NCI-H524 (cell line): ENCODE measurements at places on chromosomes 13 and 19.

GRCh38 chr19:47623921-47624391, 15.0 kb downstream of the BICRA start:
- peak; percentile 12 for DNase-seq

DNA sequence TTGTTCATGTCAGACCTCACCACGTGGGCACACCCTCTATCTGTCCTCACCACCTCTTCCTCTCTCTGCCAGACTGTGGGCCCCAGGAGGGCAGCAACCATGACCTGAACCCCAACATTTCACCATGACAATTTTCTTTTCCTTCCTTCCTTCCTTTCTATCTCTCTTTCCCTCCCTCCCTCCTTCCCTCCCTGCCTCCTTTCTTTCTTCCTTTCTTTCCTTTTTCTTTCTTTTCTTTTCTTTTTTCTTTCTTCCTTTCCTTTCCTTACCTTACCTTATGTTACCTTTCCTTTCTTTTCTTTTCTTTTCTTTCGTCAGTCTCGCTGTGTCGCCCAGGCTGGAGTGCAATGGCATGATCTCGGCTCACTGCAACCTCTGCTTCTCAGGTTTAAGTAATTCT, 8.7 kb upstream of the FCER2 start:
- DNase-seq = no peak

GRCh38 chr13:99526549-99526948, 25.3 kb downstream of the TM9SF2 start:
- DNase-seq = no peak

DNA sequence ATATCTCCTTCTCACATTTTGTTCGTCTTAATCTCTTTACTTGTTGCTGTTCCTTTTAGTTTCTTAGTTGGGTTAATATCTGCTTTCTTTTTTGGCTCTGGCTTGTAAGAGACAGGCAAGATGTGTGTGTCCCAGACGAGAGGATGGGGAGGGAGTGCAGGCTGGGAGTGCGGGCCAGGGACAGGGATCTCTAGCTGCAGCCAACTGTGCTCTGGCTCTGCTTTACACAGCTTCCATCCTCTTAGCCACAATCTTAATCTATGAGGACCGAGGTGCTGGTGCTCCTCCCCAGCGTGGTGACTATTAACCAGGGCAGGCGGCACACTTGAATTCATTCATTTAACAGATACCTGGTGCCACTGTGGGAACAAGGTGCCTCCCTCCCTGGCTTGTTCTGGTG, 70.9 kb upstream of the WASF3 start:
- DNase-seq = no peak

- no peak for DNase-seq
Observed at GRCh38 chr19:35901055-35901644, 810 bp upstream of the NFKBID start.

GRCh38 chr19:51593138-51593890, 22.2 kb downstream of the ZNF175 start:
- no peak for DNase-seq

GRCh38 chr19:43532571-43532961, 422 bp upstream of the ZNF575 start:
- DNase-seq = no peak

GRCh38 chr13:45434556-45435371, 16.6 kb upstream of the SLC25A30 start:
- DNase-seq = no peak

DNA sequence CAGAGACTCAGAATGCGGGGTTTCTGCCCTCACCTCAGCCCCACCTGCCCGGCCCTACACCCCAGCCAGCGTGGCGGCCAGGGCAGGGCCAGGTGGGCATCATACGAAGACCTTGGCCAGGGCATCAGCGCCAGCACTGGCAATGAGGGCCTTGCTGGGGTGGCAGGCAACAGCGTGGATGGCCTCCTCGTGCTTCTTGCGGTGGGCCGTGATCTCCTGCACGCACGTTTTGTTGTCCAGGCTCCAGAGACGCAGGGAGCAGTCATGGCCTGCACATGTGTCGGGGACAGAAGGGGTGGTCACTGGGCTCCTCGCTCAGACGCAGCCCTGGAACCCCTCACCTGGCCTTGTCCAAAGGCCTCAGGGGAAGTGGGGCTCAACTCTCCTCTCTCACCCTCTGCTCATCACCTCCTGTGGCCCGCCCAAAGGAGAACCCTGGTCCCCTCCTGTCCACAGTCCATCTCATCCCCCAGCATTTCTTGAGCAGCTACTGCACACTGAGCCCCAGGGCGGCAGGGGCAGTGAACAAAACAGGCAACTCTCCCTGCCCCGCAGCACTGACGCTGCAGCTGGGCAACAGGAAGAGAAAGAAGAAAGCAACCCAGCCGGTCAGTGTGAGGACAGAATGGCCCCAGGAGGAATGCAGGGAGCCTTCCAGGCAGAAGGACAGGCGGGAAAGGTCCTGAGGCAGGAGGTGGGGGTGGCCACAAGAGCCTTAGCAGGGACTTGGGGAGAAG, 3.8 kb upstream of the PRKD2 start:
- DNase-seq = no peak

DNA sequence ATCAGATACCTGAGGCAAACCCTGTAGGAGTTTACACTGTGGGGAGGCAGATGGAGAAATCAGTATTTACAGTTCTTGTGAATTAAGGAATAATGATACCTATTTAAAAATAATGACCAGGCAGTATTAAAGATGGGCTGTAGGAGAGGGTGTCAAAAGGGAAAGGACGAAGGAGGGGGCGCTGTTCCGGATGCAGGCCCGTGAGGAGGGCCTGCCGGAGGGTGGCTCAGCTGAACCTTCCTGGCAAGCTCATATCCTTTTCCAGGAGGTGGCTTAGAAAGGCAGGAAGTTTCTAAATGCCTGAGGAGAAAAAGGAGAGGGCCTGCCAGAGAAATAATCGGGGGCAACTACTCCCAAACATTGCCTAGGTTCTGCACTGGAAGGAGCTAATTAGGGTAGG, 46.6 kb downstream of the MBNL2 start:
- no peak for DNase-seq

DNA sequence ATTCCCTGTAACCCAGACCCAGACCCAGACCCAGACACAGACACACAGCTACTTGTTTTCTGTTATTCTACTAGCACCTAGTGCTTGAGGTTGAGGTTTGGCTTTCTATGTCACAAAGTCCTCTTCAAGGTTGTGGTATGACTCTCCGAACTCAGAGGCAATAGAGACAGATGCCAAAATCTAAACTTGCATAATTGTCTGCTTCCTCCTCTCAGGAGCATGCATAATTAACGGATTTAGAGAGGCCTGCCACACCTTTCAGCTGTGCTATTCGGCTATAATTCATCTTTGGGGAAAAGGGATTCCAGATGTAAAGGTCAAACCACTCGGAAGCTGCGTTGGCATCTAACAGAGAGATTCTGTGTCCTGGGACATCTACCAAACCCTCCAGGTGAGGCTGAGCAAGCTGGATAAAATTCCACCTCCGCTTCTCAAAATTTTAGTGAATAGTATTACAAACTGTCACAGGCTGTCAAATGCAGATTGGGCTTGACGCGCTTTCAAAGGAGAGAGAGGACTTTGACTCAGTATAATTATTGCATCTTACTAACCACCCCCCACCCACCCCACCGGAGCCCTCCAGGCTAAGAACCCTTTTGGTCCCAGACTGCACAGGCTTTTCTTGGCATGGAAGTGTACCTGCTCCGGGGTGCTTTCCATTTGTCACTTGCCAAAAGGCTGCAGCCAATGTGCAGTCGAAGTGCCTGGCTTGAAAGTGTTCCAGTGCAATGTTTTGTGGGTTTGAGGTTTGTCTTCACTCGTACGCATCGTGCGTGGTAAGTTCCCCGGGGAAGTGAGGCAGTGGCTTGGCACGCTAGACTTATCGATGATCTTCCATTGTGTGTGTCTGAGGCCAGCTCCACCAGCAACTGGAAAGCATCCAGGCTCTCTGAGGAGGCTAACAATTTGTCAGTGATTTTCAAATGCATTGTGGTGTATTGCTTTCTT, 194.1 kb downstream of the TDRD3 start:
- DNase-seq = peak; percentile 65

DNA sequence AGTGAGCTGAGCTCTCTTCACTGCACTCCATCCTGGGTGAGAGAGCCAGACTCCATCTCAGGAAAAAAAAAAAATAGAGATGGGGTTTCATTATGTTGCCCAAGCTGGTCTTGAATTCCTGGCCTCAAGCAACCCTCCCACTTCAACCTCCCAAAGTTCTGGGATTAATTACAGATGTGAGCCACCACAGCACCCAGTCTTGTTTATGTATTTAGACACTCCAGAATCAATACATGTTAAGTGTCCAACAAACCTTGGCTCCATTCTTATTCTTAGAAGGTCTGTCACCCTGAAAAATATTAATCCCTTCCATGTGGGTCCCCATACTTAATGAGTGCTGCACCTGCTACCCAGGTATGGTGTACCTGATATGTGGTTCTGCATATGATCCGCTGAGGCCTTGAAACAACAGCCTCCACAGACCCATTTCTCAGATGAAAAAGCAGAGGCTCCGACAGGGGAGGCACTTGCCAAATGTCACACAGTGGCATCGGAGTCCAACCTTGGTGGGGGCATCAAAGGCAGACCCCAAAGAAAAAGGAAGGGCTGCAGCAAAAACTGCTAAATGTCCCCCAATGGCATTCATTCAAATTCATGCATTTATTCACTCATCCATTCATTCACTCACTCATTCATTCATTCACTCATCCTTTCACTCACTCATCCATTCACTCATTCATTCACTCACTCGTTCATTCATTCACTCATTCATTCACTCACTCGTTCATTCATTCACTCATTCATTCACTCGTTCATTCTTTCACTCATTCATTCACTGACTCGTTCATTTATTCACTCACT, 16.7 kb downstream of the TICAM1 start:
- no peak for DNase-seq

- DNase-seq = no peak
Observed at GRCh38 chr13:97322740-97323342, 100.7 kb downstream of the MBNL2 start.

DNA sequence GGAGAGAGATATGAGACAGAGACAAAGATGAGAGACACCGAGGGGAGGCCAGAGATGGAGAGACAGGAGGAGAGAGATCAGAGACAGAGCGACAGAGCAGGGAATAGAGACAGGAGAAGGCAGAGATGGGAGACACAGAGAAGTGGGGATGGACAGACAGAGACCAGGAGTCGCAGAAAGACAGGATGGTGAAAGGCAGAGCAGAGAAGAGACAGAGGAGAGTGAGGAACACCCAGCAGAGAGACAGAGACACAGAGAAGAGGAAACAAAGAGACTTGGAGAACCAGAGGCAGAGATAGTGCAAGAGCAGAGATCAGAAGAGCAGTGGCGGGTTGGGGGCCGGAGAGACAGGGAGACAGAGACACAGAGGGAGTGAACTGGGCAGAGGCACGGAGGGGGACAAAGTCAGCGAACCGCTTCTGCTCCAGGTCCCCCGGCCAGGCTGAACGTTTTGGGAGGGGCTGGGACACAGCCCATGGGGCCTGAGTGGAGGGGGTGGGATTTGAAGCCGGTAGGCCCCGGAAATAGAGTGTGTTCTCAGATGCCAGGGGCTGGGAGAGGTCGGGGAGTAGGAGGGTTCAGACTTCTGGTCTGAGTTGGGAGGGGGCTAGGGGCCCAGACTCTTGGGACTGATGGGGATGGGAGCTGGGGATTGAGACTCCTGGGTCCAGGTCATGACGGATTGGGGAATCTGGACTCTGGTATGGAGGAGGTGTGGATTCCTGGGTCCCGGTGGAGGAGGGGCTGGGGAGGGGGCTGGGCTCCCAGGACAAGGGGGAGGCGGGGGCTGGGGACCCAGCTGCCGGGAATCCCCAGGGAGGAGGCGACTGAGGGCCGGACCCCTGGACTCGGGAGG, 654 bp downstream of the ZNF579 start:
- peak; percentile 28 for DNase-seq

DNA sequence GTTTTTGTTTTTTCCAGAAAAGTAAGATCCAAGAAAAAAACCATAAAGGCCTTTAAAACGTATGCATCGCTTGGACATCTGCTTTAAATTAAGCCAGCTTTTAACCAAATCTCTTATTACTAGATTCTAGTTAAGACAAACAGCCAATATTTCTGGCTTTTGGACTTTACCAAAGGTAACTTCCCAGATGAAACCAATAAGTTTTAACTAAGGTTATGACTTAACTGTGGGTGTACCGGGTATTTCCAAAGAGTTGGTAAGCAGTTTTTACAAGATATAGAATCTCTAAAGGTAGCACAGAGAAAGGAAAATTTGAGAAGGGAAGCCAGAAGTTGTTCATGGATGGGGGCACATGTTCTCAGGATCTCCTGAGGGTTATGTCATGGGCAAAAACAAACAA, 34.0 kb downstream of the CEACAM1 start:
- DNase-seq = no peak

GRCh38 chr19:57558525-57558924, 1.1 kb downstream of the ZNF550 start:
- no peak for DNase-seq

DNA sequence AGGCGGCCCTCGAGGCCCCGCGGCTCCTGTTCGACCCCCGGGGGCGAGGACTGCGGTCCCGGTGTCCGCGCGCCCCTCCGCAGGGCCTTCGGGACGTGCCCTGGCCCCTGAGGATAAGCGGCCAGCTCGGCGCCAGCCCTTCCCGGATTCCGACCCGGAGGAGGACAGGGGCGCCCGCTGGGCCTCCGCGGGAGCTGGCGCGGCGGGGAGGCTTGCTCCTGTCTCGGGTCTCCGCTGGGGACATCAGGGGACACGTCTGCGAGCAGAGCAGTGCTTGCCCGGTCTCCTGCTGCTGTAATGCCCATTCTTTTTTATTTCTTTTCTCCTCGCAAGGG, 829 bp downstream of the B3GLCT start:
- peak; percentile 74 for DNase-seq

- no peak for DNase-seq
Observed at GRCh38 chr13:48624858-48625257, 28.9 kb upstream of the CYSLTR2 start.

GRCh38 chr13:48679941-48680680, 26.4 kb downstream of the CYSLTR2 start:
- no peak for DNase-seq

- DNase-seq = no peak
Observed at GRCh38 chr13:34772206-34772605, 169.9 kb upstream of the NBEA start.

- no peak for DNase-seq
Observed at GRCh38 chr13:28890712-28891111, 70.6 kb downstream of the MTUS2 start.

GRCh38 chr19:43699506-43700394, 16.1 kb upstream of the IRGC start:
- no peak for DNase-seq
